ENCODE measurements at places on chromosomes 6 and 20.
A peak's percentile ranks its signal among the peaks of the same experiment; 100 is the strongest.

DNA sequence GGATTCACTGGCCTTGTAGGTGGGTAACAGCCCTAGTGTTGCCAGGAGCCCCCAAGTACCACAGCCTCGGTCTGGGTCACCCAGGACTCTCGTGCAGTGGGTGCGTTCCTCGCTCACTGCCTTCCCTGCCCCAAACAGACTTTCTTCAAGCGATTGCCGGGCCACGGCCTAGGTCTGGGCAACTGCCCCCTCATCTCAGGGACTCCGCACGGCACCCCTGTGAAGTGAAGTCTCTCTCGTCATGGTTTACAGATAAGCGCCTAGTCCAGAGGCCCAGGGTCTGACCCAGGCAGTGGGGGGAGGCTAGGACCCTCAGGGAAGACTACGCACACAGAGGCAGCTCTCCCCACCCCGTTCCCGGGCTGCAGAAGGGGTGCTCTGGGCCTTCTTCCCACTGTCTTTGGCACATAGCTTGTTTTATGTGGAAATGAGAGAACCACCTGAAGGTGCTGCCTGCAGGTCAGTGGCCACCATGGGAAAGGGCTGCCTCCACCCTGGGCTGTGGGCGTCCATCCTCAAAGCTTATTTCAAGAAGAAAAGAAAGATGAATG is 220.8 kb downstream of the ERMARD start:
- DNase-seq: no peak

- no peak for DNase-seq
Measured at GRCh38 chr20:53175135-53175780, 203.1 kb downstream of the TSHZ2 start.

DNA sequence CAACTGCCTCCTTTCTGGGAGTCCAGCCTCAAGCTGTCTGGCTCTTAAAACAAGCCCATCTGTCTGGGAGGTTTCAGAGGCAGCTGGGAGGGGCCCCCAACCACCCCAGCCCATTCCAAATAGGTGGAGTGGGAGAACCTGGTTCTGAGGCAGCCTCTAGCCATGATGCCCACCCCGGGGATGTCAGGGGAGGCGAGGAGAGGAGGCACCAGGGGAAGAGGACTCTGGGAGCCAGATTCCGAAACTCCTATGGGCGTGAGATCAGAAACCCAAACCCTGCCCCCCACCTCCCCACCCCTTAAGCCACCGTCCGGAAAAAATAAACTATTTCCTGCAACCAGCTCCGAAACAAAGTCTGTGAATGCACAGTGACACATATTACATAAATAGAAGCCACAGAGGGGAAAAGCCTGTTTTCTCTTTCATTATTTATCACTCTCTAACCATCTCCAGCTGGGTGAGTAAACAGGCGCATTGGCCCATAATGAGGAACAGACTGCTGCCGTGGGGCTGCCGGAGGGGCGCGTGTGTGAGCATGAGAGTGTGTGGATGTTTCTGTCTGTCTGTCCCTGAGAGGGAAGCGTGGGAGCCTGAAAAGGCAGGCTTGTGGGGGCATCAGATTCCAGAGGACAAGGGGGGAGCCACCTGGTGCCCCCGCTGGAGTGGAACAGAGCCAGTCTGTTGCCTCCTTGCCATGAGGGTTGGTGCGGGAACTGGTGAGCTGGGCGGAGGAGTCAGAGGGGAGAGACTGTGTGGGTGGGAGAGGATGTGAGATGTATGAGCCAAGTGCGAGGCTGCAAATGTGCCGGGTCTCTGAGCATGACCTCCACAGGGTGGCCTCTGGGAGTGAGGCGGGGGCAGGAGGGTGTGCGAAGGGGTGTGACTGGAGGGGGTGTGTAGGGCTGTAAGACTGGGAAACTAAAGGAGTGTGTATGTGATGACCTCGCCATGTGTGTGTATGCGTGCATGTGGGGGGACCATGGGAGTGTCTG is 14.3 kb upstream of the FOXP4 start:
- DNase-seq: peak; percentile 43

- DNase-seq: no peak
Measured at GRCh38 chr6:154476494-154476893, 34.0 kb downstream of the CNKSR3 start.

- DNase-seq: peak; percentile 39
Measured at GRCh38 chr6:167047554-167047953, 48.4 kb downstream of the CEP43 start.

- DNase-seq: no peak
Measured at GRCh38 chr20:55155360-55155759, 680.0 kb downstream of the DOK5 start.

- DNase-seq: no peak
Measured at GRCh38 chr20:36493801-36494114, 47.6 kb upstream of the MYL9 start.

DNA sequence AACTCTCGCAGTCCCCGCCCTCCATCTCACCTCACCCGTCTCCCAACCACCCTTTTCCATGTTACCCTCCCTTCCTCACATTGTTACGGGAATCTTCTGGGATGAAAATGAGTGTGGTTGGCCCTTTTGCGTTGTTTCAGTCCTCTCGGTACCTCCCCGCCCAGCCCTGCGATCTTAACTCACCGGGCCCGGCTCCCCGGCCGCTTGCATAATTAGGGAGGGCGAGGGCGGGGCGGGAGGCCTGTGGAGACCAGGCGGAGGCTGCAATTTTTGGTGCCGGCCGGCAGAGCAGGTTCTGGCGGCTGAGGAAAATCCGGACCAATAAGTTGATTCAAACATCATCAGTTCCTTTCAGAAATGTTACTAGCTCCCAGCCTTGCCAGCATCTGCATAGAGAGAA is 25.2 kb downstream of the TFAP2B start:
- no peak for DNase-seq

GRCh38 chr6:163647624-163648023 is 233.1 kb downstream of the QKI start:
- no peak for DNase-seq

DNA sequence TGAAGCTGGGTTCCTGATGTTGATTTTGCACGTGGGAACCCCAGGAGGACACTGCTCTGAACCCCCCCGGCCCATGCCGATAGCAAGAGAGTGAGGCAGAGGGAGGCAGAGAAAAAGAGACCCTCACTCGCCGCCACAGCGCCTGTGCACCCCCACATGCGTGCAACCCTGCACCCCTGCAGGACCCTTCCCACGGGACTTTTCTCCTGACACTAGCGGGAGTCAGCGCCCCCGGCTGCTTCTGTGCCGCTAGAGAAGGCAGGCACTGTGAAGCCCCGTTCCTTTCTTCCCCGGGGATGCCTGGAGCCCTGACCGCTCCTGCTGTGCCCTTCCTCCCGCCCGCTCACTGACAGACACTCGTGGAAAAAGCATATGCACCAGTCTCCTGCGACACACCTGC is 67.4 kb downstream of the GMPR start:
- DNase-seq: no peak

- DNase-seq: no peak
Measured at GRCh38 chr20:45927071-45927878, 7.2 kb upstream of the PCIF1 start.

DNA sequence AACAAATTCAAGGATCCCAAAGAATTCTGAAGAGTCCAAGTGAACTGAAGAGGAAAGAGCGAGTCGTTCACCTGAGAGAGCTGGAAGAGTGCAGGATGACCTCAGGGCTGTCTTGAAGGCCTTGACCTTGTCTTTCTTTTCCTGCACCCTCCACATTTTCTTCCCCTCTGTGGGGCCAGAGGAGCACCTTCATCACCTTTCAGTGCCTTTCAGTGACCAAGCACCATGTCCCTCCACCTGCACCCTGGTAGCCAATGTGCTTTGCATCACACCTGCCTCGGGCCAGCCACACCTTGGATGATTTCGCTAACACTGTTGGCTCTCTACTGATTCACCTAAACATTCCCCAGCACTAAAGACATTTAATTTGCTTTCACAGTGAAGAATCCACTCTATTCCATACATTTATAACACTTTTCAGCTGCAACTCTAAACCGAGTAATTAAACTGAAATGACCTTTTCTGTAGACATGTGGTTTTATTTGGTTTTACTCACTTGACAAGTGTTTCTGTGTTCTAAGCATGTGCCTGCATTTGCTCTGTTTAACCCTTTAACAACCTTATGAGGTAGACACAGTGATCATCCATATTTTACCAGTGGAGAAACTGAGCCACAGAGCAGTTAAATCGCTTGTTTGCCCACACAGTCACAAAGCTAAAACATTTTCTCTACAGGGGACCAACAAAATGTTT is 121.3 kb upstream of the CST7 start:
- DNase-seq: no peak

- no peak for DNase-seq
Measured at GRCh38 chr6:52739627-52740026, 23.6 kb downstream of the GSTA2 start.

DNA sequence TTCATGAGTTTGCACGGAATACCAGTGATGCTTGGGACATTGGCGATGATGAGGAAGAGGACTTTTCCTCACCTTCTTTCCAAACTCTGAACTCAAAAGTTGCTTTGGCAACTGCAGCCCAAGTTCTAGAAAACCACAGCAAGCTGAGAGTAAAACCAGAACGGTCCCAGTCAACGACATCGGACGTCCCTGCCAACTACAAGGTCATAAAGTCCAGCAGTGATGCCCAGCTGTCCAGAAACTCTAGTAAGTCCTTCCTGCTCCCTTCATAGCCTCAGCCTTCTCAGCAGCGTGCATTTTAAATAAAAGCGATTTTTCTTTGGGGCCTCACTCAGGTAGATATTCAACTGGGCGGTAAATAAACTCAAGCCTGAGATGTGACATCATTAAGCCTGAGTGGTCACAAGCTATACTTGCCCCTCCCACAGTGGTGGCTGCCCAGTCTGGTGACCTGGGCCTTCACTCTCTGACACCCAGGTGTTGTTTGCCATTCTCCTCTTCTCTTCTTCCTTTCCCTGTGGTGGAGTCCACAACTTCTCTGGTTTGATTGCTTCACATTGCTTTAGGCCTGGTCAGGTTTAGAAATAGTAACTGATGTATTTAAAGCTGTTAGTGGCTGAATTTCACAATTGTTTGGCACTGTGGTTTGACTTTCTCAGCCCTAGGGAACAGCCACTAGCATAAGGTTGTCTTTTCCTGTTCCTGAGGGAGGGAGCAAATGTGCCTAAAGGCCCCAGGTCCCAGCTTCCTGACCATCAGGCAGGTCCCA is 21.6 kb upstream of the TMEM217 start:
- DNase-seq: no peak

DNA sequence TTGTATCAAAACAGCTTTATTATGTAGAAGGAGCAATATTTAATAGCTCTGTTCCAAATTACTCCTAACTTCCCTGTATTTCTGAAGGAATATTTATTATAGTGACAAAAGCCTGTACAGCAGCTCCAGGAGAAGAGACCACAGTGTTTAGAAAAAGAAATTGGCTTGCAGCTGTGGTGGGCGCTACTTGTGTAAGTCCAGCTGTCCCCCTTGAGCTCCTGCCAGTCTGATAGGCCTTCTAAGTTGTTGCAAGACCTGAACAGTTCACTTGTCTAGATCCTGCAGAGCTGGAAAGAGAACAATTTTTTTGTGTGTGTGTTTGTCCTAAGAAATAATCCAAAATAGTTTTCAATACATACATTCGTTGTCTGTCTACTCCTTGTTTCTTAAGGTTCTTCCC is 86.6 kb downstream of the JARID2 start:
- DNase-seq: no peak

GRCh38 chr20:8223091-8223870 is 91.2 kb downstream of the PLCB1 start:
- DNase-seq: no peak

GRCh38 chr20:59754551-59754950 is 150.2 kb downstream of the PHACTR3 start:
- no peak for DNase-seq

GRCh38 chr6:35561113-35561512 is 48.4 kb upstream of the TULP1 start:
- no peak for DNase-seq

DNA sequence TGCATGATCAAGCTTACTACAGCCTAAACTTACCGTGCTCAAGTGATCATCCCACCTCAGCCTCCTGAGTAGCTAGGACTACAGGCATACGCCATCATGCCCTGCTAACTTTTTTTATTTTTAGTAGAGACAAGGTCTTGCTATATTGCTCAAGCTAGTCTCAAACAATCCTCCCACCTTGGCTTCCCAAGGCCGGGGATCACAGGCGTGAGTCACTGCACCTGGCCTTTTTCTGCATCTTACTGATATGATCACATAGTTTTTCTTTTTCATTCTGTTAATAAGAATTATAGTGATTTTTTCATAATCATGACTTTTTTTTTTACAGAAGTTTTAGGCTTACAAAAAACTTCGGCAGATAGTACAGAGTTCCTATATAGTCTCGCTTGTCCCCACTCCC is 93.2 kb downstream of the KIF13A start:
- no peak for DNase-seq

DNA sequence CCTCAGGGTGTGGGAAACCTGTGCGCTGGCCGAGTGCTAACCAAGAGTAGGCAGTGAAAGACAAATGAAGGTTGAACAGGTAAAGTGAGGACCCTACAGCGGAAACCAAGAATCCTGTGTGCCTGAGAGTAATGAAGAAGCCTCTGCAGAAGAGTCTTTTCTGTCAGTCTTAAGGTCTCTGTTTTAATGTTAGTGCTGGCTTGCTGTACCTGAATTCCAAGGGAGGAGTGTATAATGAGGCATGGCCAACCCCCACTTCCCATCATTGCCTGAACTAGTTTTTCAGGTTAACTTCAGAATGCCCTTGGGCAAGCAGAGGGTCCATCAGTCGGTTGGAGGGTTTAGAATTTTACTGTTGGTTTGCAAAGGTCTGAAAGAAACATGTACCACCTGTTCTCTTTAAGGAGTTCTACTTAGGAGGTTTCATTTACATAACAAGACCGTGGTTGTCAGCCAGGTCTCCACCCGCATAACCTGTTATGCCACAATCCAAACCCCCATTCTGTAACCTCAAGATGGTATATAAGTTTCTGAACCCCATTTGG is 589 bp upstream of the PDCD2 start:
- DNase-seq: no peak

- DNase-seq: no peak
Measured at GRCh38 chr6:154414021-154414813, 57.6 kb upstream of the IPCEF1 start.

DNA sequence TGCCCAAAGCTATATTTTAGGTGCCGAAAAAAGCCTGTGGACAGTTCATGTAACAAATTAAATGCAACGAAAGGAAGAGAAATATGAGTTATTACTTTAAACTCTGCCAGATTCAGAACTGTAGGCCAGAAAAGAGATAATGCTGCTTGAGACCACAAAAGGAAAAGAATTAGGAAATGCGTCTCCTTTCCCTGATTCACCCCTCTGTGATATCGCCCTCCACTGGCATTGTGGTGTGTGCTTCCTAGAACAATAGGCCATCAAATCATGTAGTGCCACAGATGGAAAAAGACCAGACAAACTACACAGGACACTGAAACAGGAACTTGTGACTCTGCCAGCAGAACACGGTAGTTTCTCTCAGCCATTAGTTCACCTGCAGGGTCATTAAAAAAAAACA is 14.7 kb upstream of the LAMA4 start:
- DNase-seq: no peak

DNA sequence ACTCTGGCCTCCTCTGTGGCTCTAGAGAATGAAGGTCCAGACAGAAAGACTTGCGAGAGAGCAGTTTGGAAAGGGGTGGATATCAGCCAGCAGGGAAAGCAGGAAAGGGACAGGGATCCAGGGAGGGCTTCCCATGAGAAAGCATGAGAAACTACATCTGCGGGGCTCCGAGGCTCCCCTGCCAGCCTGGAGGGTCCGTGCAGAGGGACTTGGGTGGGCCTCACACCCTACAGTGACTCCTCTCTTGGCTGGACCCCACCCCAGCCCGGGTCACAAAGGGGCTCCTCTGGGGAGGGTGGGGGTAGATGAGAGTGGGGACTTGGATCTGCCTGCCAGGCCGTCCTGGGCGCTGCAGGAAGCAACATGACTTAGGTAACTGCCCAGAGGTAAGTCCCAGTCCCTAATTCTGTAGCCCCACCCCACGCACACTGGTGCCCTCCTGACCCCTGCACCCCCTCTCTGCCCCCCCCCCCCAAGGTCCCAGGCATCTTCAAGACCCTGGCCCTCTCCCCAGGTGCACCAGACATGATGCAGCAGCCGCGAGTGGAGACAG is at the start of gene TMEM239:
Gene TMEM239 (plus strand): TSS at position 335 of the 553 bp plus-strand sequence. CDS start 191 bp downstream, at position 526.
- DNase-seq: no peak

Data from activated CD4-positive, alpha-beta T cell treated with anti-CD3 and anti-CD28 coated beads, Interleukin-2, amount 50 U/mL, for 1 hour (primary cell).